ENCODE measurements at places on chromosomes 13 and 19. TPM values are rescaled to one million over a fixed set of nuclear protein-coding genes. Genes with fewer than 3 reads are reported as not detected.

DNA sequence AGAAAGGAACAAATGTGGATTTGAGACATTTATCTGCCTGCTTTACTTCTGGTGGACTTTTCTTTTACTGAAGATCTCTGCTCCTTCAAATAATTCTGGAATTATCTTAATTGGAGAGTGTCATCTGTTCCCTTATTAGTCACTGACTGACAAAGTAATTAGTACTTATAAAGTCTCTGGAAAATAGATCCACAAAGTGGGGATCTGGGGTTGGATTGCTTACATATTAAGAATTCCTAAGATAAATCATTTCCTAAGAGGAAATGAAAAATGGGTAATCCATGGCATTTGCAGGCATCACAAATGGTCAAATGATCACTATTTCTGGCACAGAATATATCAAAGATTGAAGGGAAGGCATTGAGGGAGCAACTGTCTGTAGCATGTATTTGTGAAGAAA lies 137.4 kb upstream of the SLITRK5 start:
- H3K36me3 ChIP-seq = no peaks in the 10 kb centered on the region
- H3K27ac ChIP-seq = no peak overlapping the region
- no peaks in the 10 kb centered on the region for H3K27me3 ChIP-seq
- H3K4me1 ChIP-seq = no peaks in the 10 kb centered on the region

DNA sequence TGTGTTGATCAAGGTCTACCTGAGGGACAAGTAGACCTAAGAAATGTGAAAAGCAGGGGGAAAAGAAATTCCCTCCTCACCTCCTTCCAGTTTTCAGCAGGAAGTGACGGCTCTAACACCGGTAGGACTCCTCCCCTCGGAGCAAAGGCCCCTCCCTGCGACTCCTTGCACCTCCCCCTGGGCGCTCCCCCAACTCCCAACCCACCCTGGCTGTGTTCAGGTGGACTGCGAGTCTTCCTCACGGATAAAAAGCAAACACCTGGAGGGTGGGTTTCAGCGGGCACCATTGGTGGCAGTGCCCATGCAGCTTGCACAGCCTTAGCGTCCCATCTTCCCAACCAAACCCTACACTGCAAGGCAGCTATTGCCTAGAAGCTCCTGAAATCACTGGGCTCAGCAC lies 124.5 kb downstream of the COL4A1 start:
- no peaks in the 10 kb centered on the region for H3K4me1 ChIP-seq
- H3K36me3 ChIP-seq = no peaks in the 10 kb centered on the region
- DNase-seq = no peak
- no peak overlapping the region for H3K27ac ChIP-seq

The SPINT2 gene
- total RNA-seq = 18.8 TPM

The GPX4 gene
- 305 TPM for total RNA-seq

- H3K27ac ChIP-seq = no peak overlapping the region
- no peaks in the 10 kb centered on the region for H3K27me3 ChIP-seq
- H3K36me3 ChIP-seq = no peaks in the 10 kb centered on the region
- H3K4me3 ChIP-seq = no peak overlapping the region
- peaks cover 7% of the 10 kb centered on the region for H3K4me1 ChIP-seq
- no peak for DNase-seq
These were observed 6.8 kb upstream of the MBNL2 start for GRCh38 chr13:97215325-97215724.

The UBL5 gene
- 345 TPM for total RNA-seq

The TEKTIP1 gene
- total RNA-seq = 1.7 TPM

DNA sequence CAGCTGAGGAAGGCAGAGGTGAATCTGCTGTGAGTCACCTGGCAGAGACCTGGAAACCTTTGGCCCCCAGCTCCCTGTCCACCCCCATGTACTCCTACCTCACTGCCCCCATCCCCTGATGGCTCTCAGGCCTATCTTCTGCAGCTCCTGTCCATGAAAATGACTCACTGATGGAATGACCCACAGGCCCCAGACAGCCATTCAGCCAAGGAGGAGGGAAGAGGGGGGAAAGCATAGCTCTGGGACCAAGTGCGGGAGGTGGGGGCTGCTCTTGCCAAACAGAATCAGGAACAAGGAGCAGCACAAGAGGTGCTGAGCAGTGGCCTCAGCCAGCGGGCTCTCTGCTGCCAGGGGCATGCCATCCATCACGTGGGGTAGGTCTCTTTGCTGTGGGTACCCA lies 111.4 kb upstream of the C1QTNF9B start:
- no peak overlapping the region for H3K4me3 ChIP-seq
- no peaks in the 10 kb centered on the region for H3K36me3 ChIP-seq
- H3K4me1 ChIP-seq = no peaks in the 10 kb centered on the region

- H3K4me1 ChIP-seq = no peaks in the 10 kb centered on the region
- H3K36me3 ChIP-seq = no peaks in the 10 kb centered on the region
- H3K4me3 ChIP-seq = no peak overlapping the region
- H3K27me3 ChIP-seq = no peaks in the 10 kb centered on the region
- no peak overlapping the region for H3K27ac ChIP-seq
These were observed 10.5 kb downstream of the ZNF556 start for GRCh38 chr19:2877398-2878331.

All from GM12878 (cell line).